Activated T-cell treated with anti-CD3 and anti-CD28 coated beads for 1 hour (primary cell): ENCODE measurements at places on chromosomes 1 and 21.

- DNase-seq: no peak
These were observed 69.9 kb upstream of the PRMT6 start for GRCh38 chr1:106986603-106987002.

GRCh38 chr1:148308832-148309458, 156.9 kb upstream of the NBPF11 start:
- no peak for DNase-seq

GRCh38 chr1:72438270-72438669, 155.9 kb upstream of the NEGR1 start:
- no peak for DNase-seq

DNA sequence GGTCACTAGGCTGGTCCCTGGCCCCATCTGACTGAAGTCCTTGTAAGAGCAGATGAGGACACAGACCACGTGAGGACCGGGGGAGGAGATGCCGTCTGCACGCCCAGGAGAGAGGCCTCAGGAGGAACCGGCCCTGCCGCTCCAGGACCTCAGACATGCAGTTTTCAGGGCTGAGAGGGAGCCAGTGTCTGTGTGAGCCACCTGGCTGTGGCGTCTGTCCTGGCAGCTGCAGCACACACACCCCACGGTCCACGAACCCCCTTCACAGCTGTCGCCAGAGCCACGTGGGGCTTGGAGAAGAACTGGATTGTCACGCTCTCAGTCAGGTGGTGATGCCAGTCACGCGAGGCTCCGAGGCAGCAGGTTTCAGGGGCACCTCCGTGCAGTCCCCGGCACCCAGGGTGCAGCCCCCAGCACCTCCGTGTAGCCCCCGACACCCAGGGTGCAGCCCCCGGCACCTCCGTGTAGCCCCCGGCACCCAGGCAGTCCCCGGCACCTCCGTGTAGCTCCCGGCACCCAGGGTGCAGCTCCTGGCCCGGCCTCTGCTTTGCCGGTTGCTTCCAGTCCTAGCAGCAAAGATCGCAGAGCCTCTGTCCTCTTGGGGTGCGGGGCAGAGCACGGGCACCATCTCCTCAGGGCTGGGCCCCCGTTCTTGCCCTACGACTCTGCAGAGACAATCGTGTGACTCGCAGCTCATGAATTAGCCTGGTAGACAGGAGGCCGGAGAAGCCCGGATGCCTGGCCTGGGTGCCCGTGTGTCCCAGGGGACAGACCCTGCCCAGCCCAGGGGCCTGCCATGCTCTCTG, 19.0 kb upstream of the SUMO3 start:
- no peak for DNase-seq

DNA sequence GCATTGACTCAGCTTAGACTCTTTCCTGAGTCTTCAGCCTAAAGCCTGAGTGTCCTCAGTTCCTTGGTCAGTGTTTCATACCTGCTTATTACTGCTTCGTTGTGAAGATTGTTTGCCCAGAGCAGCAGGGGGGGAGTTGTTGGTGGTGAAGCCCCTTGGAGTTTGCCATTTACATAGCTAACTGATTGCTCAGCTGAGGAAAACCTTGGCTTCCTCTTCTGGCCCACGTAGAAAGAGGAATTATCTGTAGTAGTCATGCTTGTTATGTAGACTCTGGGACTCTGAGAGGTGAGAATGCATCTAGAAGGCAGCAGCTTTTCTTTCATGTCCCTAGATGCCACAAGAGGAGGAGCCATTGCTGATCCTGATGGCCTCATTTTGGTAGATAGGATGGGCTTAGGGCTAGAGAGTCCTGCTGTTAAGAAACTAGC, 125.9 kb downstream of the MAST2 start:
- DNase-seq: no peak

GRCh38 chr1:117838911-117839310, 90.5 kb downstream of the GDAP2 start:
- DNase-seq: no peak

GRCh38 chr21:36859744-36860501, 106.5 kb downstream of the HLCS start:
- no peak for DNase-seq

GRCh38 chr1:3746389-3746829, 5.8 kb upstream of the CCDC27 start:
- no peak for DNase-seq

- DNase-seq: no peak
These were observed 40.0 kb upstream of the PRELP start for GRCh38 chr1:203435615-203436014.

DNA sequence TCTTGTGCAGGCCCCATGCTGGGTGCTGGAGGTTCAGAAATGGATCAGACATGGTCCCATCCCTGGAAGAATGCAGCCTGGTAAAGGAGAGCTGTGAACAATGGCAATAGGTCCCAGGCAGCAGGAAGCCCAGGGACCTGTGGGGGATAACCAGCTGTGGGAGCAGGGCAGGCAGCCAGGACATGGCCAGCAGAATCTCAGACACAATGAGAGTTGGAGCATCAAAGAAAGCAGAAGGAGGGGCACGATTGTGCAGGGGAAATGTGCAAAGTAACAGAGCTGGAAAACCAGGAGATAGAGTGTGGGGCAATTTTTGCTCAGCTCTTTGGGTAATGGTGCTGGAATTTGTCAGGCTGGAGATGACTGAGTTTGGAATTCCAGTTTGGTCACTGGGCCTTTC, 44.3 kb downstream of the C8B start:
- DNase-seq: no peak

GRCh38 chr1:113479713-113480676, 89.7 kb downstream of the MAGI3 start:
- DNase-seq: no peak

GRCh38 chr1:227844320-227845146, 29.1 kb downstream of the PRSS38 start:
- no peak for DNase-seq

- DNase-seq: no peak
These were observed 14.6 kb downstream of the HENMT1 start for GRCh38 chr1:108646265-108646647.

- DNase-seq: no peak
These were observed 7.8 kb downstream of the PHTF1 start for GRCh38 chr1:113751516-113751915.

GRCh38 chr1:227898502-227899140, 49.1 kb downstream of the WNT9A start:
- DNase-seq: no peak

DNA sequence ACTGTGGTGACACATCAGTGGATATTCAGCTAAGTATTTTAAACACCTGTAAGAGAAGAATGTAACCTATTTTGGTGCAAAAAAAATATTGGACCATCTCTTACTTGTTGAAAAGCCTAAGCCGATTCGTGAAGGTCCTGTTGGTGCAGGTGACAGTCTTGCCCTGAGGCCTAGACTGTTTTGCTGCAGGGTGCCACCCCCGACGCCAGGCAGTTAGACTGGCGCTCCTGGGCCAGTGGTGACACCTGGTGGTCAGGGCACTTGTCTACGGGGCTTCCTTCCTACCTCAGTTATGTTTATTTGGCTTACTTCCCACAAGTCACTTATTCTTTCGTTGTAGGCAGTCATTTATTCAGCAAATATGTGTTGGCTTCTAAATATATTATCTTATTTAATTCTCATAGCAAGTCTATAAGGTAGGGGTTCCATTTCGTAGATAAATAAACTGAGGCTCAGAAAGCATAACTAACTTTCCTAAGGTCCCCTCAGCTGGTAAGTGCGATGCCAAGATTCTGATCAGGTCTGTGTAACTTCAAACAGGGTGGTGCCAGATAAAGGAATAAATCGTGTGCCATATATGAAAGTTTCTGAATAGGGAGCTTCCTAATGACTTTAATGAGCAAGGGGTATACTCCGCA, 1.9 kb downstream of the EEIG2 start:
- DNase-seq: peak; percentile 73

DNA sequence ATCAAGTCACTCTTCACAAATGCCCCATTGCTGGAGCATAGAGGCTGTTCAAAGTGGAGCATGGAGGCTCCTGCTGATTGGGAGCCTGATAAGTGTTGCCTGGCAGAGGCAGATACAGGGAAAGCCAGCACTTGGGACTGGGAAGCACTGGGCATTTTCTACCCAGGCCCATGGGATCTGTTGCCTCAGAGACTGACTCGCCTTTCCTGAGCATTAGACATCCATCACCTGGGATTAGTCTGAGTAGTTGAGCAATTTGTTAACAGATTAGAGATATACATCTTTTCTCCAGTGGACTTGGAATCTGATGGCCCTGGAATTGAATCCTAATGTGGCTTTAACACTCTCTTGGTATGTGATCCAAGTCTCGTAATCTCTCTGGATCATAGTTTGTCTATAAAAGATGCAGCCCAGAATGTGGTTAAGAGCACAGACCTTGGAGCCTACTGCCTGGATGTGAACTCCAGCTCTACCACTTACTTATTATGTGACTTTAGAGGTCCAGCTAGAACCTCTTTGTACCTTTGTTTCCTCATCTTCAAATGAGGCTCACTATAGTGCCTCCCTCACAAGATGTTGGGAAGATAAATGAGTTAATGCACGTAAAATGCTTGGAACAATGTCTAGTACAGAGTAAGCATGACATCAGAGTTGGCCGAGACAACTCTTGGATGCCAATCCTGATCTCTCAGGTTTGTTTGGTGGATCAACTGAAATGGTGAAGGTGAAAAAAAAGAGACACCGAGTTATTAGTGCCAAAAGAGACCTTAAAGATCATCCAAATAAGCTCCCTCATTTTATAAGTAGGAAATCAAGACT, 38.3 kb upstream of the NRDC start:
- no peak for DNase-seq

- DNase-seq: no peak
These were observed 7.2 kb downstream of the TRAPPC3 start for GRCh38 chr1:36142121-36142520.

DNA sequence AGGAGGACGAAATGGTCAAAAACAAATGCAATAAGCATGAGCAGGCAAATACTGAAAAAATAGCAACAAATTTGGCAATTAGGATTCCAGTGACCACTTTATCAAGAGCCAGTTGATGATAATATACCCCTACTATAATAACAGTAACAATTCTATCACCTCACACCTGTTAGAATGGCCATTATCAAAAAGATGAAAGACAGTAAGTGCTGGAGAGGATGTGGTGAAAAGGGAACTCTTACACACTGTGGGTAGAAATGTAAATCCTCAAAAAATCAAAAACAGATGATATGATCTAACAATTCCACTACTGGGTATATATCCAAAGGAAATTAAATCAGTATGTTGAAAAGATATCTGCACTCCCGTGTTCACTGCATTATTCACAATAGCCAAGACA, 114.3 kb upstream of the GFI1 start:
- DNase-seq: no peak

DNA sequence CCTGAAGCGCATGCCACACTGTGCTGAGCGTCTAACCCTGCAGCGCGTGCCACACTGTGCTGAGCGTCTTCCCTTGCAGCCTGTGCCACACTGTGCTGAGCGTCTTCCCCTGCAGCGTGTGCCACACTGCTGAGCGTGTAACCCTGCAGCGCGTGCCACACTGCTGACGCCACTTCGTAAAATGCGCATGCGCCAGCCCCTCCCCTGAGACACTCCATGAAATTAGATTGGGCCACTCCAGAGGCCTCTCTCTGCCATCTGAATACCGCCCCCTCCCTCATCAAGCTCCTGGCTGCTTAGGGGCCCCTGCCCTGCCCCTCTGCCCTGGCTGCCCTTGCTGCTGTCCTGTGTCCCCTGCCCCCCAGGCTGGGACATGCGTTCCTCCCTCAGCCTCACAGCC, 84.8 kb downstream of the POFUT2 start:
- no peak for DNase-seq

GRCh38 chr1:51454554-51454953, 64.5 kb downstream of the EPS15 start:
- no peak for DNase-seq

- no peak for DNase-seq
These were observed 3.0 kb upstream of the TMEM54 start for GRCh38 chr1:32903991-32904785.

- no peak for DNase-seq
These were observed 1.9 kb downstream of the ZBTB48 start for GRCh38 chr1:6581561-6582305.

DNA sequence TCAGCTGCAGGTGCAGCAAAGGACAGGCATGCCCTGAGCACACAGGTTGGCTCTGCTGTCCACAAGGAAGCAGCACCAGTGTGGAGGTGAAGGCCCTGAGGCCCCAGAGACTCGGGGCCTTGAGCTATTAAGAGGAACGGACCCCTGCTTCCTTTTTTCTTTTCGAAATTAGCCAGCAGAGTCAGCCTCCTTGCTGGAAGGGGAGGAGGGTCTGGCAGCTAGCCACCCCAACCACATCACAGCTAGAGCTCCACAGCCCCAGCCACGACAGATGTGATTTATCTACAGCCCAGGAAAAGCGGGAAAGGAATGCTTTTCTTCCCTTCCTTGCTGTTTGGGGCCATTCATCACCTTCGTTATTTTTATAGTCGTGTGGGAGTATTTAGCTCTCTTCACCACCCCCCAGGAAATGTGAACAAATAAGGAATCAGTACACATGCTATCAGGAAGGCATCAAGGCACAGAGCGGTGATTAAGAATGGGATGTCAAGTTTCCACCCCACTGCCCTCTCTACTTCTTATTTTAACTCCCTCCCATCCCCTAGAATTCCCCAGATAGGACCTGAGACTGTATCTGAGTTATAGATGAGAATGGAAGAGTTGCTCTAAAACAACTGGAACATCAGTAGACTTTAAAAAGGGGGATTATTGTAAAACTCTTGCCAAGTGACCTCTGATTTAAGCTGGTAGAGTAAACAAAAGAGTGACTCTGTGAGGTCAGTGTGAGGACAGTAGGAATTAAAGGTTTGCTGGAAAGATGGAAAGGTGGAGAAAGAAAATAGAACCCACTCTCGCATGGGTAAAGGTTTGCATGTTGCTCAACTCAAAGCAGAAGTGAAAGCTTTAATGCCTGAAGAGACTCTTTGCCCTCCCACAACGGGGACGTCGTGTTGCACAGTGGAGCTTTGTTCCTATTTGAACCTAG, 224.7 kb upstream of the GJB5 start:
- no peak for DNase-seq

DNA sequence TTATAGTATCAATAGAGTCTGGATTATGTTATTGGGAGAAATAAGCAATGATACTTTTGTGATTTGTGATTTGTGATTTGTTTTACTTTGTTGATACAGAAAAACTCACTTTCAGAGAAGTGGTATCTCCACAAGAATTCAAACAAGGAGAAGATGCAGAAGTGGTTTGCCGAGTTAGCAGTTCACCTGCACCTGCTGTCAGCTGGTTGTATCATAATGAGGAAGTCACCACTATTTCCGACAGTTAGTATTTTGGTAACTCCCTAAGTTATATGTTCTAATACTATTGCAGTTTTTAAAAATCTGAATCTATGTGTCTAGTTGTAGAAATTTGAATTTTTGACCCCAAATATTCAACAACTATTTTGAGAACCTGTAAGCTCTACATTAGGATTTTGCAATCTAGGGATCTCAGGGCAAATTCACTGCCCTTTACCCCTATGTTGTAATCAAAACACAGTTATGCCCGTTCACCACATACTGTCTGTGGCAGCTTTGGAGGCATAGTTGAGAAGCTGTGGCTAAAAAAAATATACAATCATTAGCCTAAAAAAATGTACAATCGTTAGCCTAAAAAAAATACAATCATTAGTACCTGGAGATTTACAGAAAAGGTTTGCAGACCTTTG, 288.1 kb downstream of the NCAM2 start:
- DNase-seq: no peak
